ENCODE measurements at places on chromosomes 3 and 15.

- no peak for DNase-seq
Observed at GRCh38 chr3:15303728-15304127, 28.7 kb downstream of the SH3BP5 start.

DNA sequence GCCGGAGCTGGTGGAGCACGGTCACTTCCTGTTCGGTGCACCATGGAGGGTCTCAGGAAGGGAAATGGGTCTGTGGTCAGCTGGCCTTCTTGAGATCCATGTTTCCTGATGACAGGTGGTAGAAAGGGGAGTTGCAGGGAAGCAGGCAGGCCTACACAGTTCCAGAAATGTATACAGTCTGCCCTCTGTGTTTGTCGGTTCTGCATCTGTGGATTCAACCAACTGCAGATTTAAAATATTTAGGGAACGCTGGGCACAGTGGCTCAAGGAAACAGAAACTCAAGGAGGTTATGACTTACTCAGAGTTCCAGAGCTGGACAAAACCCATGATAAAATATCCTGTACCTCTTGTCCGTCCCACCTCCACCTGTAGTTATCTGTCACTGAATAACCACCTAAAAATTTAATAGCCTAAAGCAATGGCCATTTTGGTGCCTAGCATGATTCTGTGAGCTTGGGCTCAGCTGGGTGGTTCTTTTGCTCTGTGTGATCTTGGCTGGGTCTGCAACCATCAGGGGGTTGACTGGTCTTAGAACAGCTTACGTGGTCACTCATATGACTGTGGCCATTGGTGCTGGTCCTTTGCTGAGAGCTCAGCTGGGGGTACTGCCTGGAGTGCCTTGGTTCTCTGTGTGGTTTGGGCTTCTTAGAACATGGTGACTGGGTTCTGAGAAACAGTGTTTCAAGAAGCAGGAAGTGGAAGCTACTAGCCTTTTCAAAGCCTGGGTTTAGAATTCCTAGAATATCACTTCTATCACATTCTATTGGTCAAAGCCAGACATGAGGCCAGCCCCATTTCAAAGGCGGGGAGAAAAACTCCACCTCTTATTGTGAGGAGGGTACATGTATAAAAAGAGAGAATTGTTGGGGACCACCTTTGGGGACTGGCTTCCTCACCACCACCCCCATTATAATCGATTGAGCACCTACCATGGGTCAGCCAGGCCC, 239.7 kb upstream of the BHLHE40 start:
- no peak for DNase-seq

- DNase-seq, result no peak
Observed at GRCh38 chr3:95399585-95399984, 1336.7 kb downstream of the NSUN3 start.

GRCh38 chr3:160618363-160618762, 53.0 kb upstream of the KPNA4 start:
- DNase-seq, result no peak

- DNase-seq, result no peak
Observed at GRCh38 chr3:12299026-12299425, 10.2 kb downstream of the PPARG start.

All from activated naive CD4-positive, alpha-beta T cell (primary cell).